ENCODE measurements at places on chromosomes 6 and 20.

DNA sequence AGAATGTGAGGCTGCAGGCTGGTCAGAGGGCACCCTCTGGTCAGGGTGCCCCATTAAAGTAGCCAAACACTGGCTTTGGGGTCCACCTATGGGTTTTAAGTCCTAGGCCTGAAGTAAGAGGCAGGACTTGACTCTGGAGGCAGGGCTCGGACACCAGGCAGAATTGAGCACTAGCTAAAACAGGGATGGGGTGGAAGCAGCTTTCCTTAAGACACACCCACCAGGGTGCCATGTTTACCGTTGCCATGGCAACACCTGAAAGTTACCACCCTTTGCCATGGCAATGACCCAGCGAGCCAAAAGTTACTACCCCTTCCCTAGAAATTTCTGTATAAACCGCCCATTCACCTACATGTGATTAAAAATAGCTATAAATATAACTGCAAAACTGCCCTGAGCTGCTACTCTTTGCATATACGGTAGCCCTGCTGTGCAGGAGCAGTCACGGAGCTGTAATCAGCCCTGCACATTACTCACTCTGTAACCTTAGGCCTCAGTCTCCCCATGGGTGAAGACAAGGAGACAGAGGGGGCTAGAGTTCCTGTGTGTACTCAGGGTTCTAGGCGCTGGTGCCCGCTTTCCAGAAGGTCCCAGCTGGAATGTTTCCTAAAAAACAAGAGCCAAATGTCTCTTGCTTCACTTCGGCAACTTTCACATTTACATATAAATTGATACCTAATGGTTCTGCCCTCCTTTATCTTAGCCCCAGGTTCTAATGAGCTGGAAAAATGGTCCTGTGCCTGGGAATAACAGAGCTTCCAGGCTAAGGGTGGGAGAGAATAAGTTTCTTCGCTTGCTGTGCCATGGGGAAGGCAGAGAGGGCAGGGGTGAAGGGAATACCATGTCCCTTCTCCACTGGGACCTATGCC, 27.2 kb upstream of the SRSF6 start:
- no peak for DNase-seq

DNA sequence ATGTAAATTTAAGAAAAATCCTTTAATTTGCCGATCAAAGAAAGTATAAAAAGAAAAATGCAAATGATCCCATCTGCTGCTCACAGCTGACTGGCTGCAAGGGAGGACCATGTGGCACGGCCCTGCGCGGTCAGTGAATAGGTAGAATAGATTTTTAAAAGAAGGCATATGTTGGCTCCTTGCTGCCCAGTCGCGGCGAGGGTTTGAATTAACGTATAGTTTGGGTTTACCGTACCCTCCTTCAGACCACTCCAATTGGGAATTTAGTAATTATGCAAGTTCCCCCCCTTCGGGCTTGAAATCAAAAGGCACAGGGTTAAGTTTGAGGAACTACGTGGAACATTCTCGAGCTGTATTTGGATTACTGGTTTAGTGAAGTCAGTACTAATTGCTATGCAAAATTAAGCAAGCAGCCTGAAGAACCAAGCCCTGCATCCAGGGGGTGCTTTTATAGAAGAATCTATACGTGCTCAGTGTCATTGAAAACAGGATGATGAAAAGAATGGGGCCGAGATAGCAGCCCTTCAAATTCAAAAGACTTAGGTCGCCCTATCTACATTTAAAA, 1.1 kb upstream of the BEND3 start:
- no peak for DNase-seq

- no peak for DNase-seq
Observed at GRCh38 chr20:16411361-16411760, 161.9 kb downstream of the KIF16B start.

- no peak for DNase-seq
Observed at GRCh38 chr6:112309244-112309643, 37.9 kb upstream of the RFPL4B start.

DNA sequence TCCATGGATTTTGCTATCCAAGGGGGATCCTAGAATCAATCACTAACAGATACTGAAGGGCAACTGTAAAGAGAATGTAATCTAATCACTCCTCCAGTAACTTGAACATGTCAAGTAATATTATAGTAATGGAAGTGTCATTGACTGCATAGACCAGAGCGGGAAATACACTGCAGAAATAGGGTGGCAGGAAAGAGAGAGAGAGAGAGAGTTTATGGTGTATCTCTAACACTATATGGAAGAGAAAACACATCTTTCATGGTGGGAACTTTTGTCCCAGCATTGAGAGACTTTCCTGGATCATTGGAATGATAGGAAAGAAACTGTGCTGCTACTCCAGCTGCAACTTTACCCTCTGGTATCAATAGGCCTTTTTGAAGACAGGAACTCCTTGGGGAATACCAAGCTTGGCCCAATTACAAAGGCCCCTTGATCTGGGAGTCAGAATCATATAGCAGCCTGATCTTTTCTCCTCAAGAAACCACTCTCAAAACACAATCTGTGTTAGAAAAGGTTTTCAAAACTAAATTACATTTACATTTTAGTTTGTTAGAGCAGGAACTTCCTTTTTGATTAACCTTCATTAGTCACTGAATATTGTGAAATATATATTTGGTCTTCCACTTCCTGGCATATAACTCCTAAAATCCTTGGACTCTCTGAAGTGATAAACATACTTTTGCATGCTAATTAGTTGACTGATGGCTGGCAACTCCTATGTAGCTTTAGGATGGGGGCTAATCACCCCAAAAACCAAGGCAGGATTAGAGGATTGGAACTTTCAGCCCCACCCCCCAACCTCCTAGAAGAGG, 29.5 kb upstream of the RNGTT start:
- DNase-seq = no peak

- no peak for DNase-seq
Observed at GRCh38 chr20:50138479-50139393, 14.8 kb downstream of the PEDS1 start.

DNA sequence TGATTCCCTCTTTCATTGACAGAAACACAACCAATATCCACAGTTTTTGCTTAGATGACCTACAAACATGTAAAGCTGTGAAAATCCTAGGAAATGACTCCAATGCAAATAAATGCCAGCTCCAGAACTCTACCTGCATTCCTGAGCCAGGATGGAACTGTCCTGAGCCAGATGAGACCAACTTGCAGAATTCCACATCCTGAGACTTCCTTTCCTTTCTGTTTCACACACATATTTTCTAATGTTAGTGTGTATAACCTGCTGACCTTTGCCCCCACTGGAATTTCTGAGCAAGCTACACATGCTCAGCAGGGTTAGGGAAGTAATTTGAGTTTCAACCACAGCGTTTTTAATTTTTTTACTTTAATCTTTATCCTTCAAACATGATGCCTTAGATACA, 69.6 kb upstream of the ADGRF1 start:
- DNase-seq = no peak

- DNase-seq = no peak
Observed at GRCh38 chr6:34459899-34460593, 5.8 kb upstream of the PACSIN1 start.

DNA sequence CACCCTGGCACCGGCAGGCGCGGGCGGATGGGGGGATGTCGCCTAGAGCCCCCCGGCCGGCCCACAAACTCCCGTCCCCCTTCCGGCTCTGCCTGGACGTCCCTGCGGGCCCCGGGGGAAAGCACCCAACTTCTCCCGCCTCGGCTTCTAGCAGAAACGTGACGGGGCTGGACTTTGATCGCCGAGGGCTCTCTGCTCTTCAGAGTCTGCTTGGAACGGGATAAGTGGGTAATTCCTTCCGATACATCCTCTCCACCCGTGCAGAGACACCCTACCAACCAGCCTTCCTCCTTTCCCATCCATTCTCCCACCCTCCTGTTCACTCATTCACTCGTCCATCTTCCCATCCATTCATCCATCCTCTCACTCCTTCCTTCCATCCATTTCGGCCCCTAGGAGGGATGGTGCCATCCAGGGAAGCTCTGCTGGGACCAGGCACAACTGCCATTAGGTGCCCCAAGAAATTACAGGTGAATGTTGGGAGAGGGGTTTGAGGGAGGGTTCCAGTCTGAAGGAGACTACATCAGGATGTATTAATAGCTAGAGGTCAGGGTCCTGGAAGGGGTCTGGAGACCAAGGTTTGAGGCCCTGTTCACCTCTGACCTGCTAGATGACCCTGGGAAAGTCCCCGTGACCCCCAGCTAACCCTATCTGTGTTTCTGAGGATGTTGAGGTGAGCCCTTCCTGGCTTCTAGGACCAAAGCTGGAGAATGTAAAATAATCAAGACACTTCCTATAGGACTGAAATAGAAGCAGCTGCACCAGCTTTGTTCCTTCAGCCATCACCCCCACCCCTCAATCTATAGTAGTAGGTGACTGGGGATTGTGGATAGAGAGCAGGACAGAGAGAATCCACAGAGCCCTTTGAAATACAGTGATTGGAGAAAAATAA, 538 bp downstream of the TTLL9 start:
- no peak for DNase-seq

- no peak for DNase-seq
Observed at GRCh38 chr6:11236076-11236750, 3.7 kb upstream of the NEDD9 start.

DNA sequence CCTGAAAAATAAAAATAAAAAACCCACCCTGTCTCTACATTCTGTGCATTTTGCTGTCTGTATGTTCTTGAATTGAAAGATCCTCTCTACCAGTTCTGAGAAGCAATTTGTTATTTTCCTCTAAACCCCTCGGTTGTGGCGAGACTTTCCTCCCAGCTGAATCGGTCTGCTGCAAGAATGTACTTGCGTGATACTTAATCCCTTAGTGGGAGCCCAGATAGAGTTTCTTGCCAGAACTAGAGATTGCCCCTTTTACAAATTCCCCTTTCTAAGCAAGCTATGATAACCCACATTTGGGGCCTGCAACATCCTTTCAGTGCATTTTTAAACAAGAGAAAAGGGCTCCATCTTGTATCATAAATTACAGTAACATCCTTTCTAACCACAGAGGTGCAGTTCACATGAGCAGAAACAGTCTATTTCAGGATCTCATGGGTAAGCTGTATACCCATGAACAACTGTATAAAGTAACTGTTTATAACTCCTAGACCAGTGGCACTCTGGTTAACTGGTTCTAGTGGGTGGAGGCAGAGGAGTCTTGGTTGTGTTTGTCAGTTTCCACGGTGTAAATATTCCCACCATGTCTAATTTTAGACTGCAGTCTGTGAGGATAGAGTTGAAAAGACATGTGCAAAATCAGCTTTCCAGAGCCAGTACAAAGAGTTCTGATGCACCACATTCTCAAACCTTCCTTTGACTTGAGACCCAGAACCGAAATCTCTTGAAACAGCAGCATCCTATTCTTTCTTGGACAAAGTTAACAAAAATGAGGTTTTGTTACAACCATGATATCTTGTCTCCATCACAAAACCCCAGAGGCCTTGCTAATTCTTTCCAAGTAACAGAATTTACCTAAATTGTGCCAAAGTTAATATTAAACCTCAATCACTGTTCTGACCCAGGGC, 113.1 kb upstream of the ZNF217 start:
- DNase-seq = no peak

DNA sequence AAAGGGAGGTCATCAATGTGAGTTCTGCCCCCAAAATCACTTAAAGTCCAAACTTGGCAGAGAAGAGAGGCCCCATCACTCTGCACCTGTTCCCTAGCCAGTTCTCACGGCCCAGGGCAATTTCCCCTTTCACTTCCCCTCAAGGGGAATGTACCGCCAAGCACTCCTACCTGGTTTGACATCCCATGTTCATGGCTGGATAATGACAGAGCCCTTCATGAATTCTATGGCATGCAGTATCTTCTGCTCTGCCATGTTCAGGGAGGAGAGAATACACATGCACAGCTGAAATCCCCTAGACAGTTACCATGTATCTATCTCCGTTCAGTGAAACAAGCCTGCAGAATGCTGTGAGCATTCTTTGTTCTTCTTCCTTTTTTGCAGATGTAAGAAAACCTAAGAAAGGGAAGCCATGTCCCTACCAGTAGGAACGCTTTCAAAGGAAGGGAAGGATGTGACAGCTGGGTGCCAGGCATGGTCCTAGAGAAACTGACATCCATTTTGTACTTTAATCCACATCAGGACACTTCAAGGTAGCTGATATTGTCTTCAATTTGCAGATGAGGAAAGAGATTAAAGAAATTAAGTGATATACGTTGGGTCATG, 79.8 kb upstream of the ARID1B start:
- no peak for DNase-seq

GRCh38 chr6:4727217-4727616, 49.0 kb upstream of the CDYL start:
- no peak for DNase-seq

GRCh38 chr20:50054626-50055511, 58.1 kb downstream of the UBE2V1 start:
- DNase-seq = no peak

DNA sequence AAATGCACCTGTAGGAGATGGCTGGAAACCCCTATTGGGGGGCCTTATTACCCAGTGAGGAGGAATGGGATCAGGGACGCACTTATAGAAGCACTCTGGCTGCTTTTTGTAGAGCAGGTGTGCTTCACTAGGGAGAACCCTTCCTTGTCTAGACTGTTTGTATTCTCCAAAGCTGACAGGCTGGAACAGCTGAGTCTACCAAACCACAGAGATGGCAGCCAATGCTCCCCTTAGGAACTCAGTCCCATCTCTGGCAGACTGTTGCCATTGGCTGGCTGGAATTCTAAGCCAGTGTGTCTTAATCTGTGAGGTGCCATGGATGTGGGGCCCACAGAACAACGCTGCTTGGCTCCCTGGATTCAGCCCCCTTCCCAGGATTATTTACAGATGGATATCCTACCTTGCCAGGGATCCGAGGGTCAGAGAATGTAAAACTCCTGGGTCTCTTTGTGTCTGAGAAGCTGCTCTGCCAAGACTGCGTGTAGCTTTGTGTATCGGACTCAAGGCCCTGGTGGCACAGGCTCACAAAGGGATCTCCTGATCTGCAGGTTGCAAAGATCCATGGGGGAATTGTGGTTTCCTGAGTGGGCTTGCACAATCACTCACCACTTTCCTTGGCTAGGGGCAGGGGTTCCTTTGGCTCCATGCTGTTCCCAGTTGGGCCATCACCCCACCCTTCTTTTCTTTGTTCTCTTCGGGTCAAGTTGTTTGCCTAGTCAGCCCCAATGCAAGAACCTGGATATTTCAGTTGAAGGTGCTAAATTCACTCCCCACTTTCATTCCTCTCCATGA, 26.1 kb downstream of the C6orf52 start:
- no peak for DNase-seq

DNA sequence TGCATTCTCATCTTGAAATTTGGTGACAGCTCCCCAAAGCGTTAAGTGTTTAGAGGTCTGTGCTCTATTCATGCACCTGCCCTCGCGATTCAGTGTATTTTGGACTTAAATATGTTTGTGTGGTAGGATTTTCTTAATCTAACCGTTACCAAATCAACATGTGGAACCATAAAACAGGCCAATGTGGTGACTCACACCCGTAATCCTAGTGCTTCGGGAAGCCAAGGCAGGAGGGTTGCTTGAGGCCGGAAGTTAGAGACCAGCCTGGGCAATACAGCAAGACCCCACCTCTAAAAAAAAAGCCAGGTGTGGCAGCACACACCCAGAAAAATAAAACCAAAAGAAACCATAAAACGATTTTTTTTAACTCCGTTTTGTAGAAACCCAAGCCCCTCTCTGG, 31.5 kb downstream of the PYGB start:
- DNase-seq = peak; percentile 25

- DNase-seq = no peak
Observed at GRCh38 chr6:31621320-31621939, 915 bp downstream of the PRRC2A start.

GRCh38 chr20:58137236-58137635, 91.2 kb downstream of the ANKRD60 start:
- DNase-seq = peak; percentile 34

- no peak for DNase-seq
Observed at GRCh38 chr6:134983823-134984222, 33.9 kb upstream of the ALDH8A1 start.

- DNase-seq = no peak
Observed at GRCh38 chr20:15319439-15319838, 982.0 kb upstream of the FLRT3 start.

Measured in ureter (tissue), 1 donor.